ENCODE measurements at places on chromosomes 2 and 18. TPM values are rescaled to one million over a fixed set of nuclear protein-coding genes. Genes with fewer than 3 reads are reported as not detected.

The AGPS gene
- total RNA-seq, result 56.1 TPM

- DNase-seq, result no peak
Observed at GRCh38 chr18:55031979-55032378, 72.7 kb upstream of the CCDC68 start.

The SPATA3 gene
- not detected for total RNA-seq

DNA sequence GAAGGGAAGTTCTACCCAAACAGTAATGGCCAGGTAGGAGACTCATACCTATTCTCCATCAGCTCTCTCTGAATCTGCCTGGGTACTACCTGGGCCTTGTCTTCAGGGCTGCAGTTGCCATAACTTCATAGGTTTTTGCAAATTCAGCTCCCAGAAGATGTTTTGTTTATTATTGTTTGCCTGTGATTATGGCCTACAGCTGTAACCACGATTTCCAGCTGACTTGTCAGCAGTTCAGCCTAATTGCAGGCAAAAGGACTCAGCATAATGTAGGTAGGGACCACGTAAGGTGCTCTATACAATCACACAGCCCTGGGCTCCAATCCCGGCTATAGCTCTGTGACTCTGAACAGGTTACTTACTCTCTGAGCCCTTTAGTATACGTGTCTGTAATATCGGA, 187.0 kb upstream of the FN1 start:
- no peak for DNase-seq

DNA sequence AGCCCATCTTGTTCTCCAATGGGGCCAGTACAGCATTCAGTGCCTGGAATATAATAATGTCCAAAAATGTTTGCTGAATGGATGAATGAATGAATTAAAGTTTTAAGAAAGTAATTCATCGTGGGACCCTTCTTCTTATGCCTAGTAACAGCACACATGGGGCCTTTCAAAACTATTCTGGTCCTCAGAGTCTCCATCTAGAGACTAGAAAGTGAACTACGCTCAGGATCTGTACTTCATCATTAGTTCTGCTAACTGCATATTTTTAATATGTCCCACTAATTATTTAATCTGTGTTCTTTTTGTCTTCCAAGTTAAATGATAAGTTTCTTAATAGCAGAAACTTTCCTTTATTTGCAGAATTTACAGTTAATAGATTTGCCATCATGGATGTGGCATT, 172.5 kb downstream of the SMAD2 start:
- DNase-seq, result no peak

The ORMDL1 gene
- 38.4 TPM for total RNA-seq

DNA sequence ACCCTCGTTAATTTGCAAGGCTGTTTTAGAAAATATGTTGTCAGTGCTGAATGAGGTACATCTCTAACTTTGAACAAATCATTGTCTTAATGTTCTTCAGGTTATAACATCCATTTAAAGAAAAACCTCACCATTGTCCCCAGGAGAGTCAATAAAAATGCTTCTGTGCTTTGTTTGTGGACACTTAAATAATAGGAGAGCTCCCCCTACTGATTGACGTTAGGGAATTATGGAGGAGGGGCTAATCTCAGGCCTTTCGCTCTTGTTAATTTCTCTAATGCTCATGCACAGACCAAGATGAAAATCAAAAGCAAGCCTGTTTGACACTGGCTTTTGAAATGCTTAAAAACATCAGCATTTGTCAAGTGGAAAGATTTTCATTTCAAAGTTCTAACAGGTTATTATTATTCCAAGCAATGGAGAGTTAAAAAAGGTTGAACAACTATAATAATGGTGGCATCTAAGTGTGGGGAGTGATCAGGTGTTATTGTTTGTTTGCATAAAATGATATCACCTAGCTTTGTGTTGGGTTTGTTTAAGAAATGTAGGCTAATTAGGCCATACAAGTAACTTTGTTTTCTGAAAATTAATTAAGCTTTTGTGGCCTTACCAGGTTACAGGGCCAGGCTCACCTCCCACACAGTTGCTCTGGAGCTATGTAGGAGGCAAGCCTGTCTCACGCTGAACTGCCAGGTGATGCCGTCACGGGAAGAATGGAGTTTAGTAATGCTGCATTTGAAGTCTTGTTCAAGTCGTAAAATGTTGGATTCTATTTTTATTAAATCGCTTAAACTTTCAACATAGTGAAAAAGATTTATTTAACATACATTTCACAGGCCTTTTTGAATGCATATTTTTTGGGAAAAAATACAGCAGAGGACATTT, 51.7 kb upstream of the SMIM21 start:
- no peak for DNase-seq
